ENCODE measurements at places on chromosomes 5 and 9. TPM values are rescaled to one million over a fixed set of nuclear protein-coding genes. Genes with fewer than 3 reads are reported as not detected.

DNA sequence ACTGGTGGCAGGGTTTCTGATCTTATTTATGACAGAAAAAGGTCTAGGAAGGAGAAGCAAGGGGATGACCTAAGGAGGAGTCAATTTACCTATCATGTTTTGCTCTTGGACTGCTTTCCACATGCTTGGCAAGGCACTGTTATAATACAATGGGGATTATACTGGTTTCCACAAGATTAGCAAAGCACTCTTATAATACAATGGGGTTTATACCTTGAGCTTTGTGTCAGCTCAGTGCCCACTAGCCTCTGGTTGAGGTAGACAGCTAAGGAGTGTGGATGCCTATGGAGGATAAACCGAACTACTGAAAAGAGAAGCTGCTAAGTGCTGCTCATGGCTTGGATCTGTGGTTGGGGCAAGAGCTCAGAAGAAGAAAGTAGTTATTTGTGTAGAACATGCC is 68.7 kb downstream of the MRPS27 start:
- no peak for DNase-seq

GRCh38 chr5:93359296-93359959 is 221.6 kb downstream of the NR2F1-AS1 start:
- DNase-seq: peak; percentile 47

- no peak for DNase-seq
Observed at GRCh38 chr5:88944751-88945531, 62.0 kb upstream of the MEF2C start.

DNA sequence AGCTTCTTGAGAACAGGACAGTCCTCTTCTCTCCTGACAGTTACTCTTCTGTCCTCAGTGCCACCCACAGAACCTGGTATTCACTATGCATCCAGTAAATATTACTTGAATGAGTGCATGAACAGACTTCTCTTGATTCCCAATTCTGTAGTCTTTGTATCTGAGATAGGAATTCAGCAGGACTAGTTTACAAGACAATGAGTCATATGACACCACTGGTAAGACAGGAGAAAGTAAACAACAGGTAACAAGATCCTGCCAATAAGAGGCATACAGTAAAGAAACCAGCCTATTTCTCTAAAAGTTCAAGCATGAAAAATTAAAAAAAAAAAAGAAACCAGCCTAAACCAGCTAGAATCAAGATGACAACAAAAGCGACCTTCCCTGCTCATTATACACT is 6.2 kb downstream of the ZNF883 start:
- no peak for DNase-seq

DNA sequence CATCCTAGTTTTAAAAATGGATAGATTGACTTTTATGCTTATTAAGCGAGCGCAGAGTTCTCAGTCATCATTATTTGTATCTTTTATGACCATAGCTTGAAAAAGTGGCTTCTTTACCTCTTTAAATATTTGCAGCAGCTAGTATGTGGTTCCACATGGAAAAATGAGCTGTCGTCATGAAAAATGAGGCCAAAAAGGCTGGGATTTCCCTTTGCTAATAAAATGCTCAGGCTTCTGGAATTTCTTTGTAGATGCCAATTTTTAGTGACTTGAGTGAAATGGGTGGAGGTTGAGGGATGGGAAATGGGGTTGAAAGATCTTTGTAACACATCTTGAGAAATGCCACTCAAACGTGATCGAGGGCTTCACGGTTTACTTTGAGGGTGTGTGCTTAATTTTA is 35.2 kb downstream of the RAI14 start:
- DNase-seq: no peak

DNA sequence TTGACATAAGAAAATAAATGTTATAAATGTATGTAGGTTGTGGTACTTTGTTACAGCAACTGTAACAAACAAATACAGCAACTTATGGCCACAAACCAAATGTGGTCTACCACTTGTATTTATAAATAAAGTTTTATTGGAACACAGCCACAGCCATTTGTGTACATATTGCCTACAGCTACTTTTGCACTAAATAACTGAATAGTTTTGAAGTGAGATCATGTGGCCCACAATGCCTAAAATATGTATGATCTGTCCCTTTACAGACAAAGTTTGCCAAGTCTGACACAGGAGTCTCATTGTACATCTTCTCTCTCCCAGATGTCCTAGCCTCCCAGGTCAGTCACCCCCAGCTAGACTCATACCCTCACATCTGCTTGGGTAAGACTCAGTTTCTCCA is 283.6 kb upstream of the PRDM9 start:
- no peak for DNase-seq

DNA sequence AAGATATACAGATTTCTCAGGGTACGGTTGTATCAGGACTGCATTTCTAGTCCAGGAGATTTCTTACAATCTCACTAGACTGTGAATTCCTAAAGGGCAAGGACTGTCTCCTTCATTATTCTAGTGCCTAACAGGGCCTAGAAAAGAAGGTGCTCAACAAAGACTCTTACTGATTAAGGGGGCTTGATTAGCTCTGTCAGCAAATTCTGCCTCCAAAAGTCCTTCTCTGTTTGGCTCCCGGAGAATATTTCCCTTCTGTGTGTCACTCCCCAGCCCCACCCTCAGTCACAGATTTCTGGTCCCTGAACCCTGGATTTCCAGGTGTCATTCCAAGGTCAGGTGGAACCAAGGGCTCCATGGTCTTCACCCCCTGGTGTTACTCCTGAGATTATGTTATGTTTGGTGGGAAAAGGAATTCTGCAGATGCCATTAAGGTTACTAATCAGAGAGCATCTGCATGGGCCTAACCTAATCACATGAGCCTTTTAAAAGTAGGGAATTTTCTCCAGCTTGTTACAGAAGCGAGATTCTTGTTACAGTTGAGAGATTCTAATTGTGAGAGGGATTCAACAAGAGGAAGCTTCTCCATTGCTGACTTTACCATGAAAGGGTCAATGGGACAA is 167.7 kb upstream of the LHFPL2 start:
- no peak for DNase-seq

GRCh38 chr5:75869891-75870290 is 152.7 kb upstream of the POC5 start:
- no peak for DNase-seq

DNA sequence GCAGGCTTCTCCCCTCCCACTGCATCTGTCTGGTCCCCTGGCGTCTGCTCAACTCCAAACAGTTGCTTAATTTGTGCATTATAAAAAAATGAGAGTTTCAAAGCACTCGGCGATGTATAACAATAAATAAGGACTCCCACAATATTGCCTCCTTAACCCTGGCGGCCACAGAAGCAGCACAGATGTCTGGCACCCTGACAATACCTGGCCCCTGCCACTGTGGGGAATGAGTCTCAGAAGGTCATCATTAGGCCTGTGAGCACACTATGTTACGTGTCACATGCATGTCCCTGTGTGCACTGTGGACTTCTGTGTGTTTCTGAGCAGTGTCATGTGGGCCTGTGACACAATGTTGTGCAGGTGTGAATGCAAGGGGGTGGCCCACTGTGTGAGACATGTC is 236.5 kb downstream of the PBX3 start:
- no peak for DNase-seq

DNA sequence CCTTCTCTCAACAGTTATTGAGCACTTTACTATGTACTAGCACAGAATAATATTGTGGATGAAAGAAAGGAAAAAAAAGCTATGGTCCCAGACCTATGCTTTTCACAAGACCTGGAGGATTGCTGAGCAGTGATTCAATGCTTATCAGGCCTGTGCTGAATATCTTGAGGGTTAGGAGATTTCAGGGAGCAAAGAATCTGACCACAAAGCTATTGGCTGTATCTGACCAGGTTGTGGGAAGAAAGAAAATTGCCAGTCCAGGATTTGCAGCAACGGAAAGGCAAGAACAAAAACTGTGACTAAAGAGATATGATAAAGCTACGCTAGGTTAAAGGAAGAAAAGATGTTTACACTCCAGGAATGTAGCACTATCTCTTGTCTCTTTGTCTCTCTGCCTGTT is 14.9 kb upstream of the MACIR start:
- DNase-seq: no peak

- peak; percentile 35 for DNase-seq
Observed at GRCh38 chr5:72248410-72248981, 71.5 kb downstream of the MRPS27 start.

The SNCAIP gene
- total RNA-seq: 1.3 TPM

The CMYA5 gene
- total RNA-seq: 1.6 TPM

The NDST1 gene
- 37.6 TPM for total RNA-seq

The STOML2 gene
- 43.6 TPM for total RNA-seq

The LAMC3 gene
- total RNA-seq: 16.8 TPM

The SLC12A2 gene
- 26.7 TPM for total RNA-seq

All from body of pancreas (tissue), 4 donors.